ENCODE measurements at places on chromosomes 6 and 20. TPM values are rescaled to one million over a fixed set of nuclear protein-coding genes. Genes with fewer than 3 reads are reported as not detected.

- H3K36me3 ChIP-seq: no peaks in the 10 kb centered on the region
- peaks cover 5% of the 10 kb centered on the region for H3K27me3 ChIP-seq
- no peak overlapping the region for H3K4me3 ChIP-seq
- no peak overlapping the region for H3K27ac ChIP-seq
- H3K4me1 ChIP-seq: no peaks in the 10 kb centered on the region
Measured at GRCh38 chr6:47789553-47789952, 7.7 kb downstream of the OPN5 start.

DNA sequence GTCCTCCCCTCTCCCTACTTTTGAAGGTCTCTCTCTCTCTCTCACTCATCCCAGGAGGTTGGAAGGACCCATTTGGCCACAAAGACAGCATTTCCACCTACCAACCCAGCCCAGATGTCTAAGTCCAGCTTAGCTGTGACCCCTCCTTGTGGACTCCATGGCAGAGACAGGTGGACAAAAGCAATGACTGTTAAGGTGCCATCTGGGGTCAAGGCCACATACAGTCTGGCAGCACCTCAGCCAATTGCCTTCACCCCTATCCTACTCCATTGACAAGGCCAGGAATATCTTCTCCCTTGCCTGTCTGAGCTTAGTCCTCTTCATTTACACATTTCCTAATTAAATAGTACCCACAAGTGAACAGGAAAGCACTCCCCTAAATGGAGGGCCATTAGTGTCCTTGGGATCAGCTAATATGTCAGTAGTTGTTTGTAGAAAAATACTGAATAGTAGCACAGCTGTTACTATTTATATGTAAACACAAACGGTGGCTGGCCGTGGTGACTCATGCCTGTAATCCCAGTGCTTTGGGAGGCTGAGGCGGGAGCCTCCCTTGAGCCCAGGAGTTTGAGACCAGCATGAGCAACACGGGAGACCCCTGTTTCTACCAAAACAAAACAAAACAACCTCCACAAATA, 28.8 kb downstream of the GCM1 start:
- no peaks in the 10 kb centered on the region for H3K27me3 ChIP-seq
- H3K27ac ChIP-seq: no peak overlapping the region
- no peak for DNase-seq
- no peaks in the 10 kb centered on the region for H3K4me1 ChIP-seq
- H3K36me3 ChIP-seq: no peaks in the 10 kb centered on the region
- H3K4me3 ChIP-seq: no peak overlapping the region

DNA sequence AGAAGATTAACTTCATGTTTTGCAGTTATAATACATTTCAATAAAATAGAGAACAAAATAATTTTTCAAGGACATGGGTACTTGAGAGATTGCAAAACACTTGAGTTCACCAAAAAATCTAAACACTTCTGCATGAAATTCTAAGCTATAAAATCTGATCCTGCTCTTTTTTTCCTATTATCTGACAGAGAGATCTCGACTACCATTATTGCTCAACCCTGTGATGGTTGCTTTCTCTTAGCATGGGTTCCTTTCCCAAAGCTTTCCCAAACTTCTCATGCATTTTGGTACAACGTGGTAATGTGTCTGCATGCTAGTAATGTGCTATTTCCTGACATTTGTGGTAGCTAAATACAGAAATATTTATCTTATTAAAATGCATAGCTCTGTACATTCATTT, 1243.1 kb upstream of the ADGRB3 start:
- H3K36me3 ChIP-seq: no peaks in the 10 kb centered on the region
- H3K27ac ChIP-seq: no peak overlapping the region
- H3K4me1 ChIP-seq: no peaks in the 10 kb centered on the region

NRSN1 gene
- not detected for polyA plus RNA-seq
